ENCODE measurements at places on chromosomes 12 and 14.

DNA sequence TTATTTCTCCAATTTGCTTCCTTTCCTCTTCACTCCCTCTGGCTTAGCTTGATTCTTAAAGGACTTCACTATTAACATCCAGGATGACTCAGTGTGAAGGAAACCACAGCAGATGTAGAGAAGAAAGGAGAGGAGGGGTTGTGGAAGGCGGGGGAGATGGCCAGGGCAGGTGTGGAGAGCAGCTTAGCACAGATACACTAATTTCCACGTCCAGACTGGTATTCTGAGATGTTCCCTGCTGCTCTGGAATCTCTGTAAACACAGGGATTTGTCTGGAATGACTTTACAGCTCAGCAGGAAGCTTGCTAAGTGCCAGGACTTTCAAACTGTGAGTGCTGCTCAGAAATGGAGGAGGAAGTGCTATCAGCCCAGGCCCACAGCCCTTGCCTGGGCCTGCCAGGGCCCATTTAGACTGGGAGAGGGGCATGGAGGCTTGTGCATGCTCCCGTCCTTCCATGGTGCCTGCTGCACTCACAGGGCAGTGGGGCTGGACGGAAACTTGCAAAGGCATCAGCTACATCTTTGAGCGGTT lies 202.5 kb upstream of the DDHD1 start:
- peak; percentile 7 for DNase-seq

- no peak for DNase-seq
Observed at GRCh38 chr12:49446571-49446970, 79.3 kb downstream of the SPATS2 start.

- DNase-seq, result no peak
Observed at GRCh38 chr14:53027041-53027440, 76.2 kb upstream of the FERMT2 start.

GRCh38 chr14:35121887-35122695 lies at the start of the genes PPP2R3C and PRORP:
Gene PPP2R3C (minus strand): TSS chr14:35121990. CDS start chr14:35121959, 31 bp downstream.
Gene PRORP (plus strand): TSS chr14:35122552. CDS start chr14:35123246, 694 bp downstream.
- peak; percentile 97 for DNase-seq

GRCh38 chr12:111434680-111435338 lies 29.1 kb downstream of the SH2B3 start:
- peak; percentile 22 for DNase-seq

GRCh38 chr12:54437243-54437642 lies 18.2 kb upstream of the ITGA5 start:
- no peak for DNase-seq

- no peak for DNase-seq
Observed at GRCh38 chr14:58367296-58367695, 28.4 kb upstream of the TOMM20L start.

GRCh38 chr12:29253906-29254625 lies 105.0 kb downstream of the FAR2 start:
- DNase-seq, result no peak

- no peak for DNase-seq
Observed at GRCh38 chr12:716506-716905, 35.9 kb upstream of the WNK1 start.

DNA sequence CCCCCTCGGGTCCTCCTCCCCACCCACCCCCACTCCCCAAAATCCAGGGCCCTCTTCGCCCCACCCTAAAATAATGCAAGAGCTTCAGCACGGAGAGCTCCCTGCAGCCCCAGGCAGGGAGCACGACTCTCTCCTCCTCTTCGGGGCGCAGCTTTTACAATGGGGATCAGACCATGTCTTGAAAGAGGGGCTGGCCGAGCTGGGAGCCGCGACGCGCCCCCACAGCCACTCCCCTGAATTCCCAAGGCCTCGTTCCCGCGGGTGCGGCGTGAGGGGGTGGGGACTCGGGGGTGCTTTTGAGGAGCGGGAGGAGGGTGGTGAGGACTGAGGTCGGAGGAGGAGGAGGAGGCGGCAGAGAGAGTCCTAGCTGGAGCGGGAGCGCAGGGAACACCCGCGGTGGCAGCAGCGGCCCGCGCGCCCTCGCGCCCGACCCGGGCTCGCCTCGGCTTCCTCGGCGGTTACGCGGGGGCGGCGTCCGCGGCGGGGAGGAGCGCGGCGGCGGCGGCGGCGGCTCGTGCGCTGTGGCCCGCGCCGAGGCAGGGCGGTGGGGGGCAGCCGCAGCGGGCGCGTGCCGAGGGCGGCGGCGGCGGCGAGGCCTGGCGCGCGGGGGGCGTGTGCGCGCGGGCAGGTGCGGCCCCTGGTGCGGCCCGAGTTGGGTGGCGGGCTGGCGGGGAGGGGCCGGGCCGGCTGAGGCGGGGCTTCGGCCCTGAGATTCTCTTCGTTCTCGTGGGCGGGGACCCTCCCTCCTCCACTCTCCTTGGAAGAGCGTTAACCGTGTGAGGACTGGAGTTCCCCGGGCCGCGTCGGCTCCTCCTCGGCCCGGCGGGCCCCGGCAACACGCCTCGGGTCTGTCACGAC lies at the start of gene ANKS1B:
TSS of gene ANKS1B (minus strand) at position 666 of the 858 bp plus-strand sequence. CDS start 699 bp downstream, outside the sequence.
- peak; percentile 17 for DNase-seq

GRCh38 chr14:88823968-88824313 lies 510 bp upstream of the TTC8 start:
- no peak for DNase-seq

- no peak for DNase-seq
Observed at GRCh38 chr14:51666826-51667225, 15.1 kb downstream of the FRMD6 start.

DNA sequence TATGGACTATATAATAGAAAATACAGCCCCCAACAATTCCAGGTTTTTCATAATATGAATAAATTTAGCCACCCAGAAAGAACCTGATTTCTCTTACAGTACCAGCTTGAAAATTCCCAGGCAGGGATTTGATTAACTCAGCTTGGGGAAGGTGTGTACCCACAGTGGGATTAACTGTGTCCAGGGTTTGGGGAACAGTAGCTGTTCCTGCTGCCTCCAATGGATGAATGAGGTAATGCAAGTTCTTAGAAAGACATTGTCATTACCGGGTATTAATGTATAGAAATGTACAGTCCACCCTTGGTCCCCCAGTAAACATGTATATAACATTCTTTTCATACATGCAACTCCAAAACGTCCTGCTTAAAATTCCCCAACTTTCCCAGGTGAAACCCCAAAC lies 115.6 kb downstream of the LRIG3 start:
- no peak for DNase-seq

DNA sequence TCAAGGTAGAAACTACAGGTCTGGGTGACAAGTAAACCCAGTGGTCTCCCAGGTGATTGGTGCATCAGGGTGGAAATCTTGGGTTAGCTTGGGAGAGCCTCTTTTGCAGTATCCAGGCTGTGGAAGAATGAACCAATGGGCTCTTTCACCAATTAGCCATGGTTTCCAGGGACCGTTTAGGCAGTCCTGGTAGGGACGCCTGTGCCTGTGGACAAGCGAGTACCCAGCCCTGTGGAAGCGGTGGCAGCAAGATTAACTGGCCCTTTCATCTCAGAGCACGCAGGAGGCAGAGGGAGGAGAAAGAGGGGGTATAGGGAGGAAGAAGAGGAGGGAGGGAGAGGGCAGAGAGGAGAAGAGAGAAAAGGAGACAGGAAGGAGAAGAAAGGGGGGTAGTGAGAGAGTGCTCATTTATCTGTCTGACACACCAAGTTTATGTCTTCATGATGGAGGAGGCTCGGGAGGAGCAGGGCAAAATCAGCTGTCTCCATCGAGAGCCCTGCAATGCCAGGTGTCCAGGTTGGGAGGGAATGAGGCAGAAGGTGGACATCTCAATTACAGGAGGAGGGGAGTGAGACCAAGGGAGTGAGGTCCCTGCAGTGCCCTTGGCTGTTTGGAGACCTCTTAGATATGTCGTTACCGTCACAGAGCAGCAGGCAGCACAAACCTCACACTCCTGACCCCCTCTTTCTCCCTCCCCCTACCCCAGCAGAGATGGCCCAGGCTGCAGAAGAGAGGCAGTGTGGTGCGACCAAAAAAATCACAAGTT lies 4.6 kb upstream of the ZDHHC22 start:
- no peak for DNase-seq

- peak; percentile 43 for DNase-seq
Observed at GRCh38 chr12:20220339-20220738, 148.0 kb upstream of the PDE3A start.

DNA sequence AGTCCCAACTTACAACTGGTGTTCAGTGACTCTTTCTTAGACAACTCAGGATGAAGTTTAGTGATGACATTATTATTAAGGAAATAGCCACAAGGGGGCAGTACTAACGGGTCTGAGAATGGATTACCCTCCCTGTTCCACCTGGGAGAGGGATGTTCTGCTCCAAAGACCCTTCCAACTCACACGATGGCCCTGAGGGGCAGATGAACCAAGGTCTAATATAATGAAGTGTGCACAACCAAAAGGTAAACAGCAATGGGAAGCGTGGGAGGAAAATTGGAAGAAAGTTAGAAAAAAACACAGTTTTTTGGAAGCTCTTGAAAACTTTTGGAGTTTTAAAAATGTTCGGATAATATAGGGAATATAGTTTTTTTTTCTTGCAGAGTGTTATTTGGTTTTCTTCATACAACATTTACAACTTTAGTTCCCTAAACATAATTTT lies 24.0 kb downstream of the FGF6 start:
- DNase-seq, result peak; percentile 61

DNA sequence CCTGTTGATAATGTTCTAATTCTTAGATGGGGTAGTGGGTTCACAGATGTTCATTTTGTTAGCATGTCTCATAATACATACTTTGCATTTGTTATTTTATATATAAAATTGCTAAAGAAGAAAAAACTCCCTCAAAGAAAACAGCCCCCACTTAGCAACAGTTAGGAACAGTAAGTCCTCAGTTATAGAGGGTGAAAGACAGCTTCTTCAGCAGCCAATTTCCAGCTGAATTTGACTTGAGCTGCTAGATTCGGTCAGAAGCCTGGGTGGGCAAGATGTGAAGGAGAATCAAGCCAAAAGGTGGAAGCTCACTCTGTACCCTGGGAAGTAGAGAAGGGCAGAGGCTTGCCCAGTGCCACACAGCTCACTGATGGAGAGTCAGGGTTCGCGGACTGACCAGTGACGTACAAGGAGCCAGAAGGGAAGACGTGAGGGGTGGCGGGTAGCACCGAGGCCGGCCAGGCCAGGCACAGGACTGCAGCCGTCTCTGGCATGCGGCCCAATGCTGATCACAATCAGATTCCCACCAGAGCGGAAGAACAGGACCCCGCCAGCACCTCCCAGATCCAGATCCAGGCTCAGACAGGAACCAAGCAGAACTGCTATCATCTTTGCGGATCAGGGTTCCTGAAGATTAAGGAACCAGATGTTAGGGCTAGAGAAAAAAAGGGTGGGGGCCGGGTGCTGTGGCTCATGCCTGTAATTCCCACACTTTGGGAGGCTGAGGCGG lies 30.4 kb upstream of the VWF start:
- no peak for DNase-seq

DNA sequence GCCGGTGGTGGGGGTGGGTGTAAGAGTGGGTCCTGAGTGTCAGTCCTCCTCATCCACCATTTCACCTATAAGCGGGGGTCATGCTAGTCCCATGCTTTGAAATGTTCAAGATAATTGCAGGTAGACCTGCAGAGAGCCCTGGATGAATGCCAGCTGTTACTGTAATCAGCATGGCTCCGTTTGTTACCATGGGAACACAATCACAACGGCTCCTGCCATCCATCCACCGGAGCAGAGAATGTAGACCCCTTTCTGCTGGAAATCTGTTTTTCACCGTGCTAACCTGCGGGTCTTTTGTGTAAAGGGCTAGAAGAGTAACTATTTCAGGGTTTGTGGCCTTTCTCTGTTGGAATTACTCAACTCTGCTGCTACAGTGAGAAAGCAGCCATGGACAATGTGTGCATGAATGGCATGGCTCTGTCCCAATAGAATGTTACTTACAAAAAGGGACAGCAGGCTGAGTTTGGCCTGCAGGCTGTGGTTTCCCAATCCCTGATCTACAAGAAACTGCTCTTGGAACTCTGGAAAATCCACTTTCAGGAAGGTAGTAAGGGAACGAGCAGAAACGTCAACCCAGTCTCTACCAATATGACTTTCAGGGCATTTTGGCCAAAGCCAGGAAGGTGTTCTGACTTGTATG lies 36.1 kb downstream of the KCTD10 start:
- DNase-seq, result no peak

GRCh38 chr12:16093825-16094224 lies 182.7 kb downstream of the DERA start:
- no peak for DNase-seq
